Activated CD4-positive, alpha-beta T cell treated with anti-CD3 and anti-CD28 coated beads, Interleukin-2, amount 50 U/mL, for 24 hours (primary cell): ENCODE measurements at places on chromosomes 6 and 20.

DNA sequence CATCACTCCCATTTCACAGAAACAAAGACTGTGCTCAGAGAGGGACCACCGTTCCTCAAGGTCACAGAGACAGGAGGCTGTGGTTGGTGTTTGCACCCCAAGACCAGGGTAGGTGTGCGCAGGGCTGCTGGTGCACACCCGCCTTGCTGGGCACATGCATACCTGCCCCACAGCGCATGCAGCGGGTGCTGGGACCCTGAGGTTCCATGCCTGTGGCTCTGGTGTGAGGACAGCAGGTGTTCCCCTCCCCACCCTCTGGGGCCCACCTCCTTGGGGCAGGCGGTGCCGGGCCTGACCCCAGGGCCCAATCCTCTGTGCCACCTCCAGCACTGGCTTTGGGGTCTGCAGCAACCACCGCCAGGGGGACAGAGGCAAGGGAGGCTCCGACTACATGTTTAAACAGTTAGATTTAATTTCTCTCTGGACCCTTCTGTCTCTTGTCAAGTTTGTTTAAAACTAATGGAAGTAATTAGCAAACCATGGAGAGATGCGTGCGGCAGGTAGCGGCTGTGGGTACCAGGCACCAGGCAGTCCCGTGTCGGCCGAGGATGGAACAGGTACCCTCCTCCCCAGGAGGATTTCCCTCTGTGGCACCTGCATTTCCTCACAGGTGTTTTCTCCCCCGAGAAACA lies 327.8 kb downstream of the TAF4 start:
- no peak for DNase-seq

GRCh38 chr6:107202876-107203468 lies 87.7 kb upstream of the BEND3 start:
- DNase-seq = no peak

DNA sequence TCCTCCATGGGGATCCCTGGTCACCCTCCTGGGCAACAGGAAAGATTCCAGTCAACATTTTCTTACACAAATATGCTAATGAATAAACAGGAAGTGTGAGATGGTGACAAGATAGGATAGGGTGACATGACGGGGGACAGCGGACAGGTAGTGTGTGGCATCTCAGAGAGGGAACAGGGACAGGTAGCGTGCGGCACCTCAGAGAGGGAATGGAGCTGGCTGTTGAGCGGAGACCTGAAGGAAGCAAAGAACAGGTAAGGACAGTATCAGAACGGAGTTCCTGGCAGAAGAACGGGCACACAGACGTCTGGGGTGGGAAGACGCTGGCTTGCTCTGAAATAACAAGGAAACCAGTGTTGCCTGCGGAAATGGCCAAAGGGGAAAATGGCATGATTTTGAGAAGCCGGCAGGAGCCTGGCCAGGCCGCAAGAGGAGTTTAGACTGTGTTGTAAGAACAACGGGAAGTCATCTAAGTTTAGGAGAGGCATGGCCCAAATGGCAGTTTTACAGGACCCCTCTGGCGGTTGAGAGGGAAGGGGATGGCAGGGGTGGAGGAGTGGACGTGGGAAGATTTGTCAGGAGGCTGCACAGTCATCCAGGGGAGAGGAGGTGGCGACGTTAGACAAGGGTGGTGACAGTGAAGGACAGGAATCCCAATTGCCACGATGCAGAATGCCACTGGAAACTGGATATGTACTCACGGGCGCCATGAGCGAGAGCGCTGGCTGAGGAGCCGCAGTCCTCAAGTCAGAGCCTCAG lies 111.6 kb downstream of the JPH2 start:
- DNase-seq = no peak

GRCh38 chr6:129130106-129130505 lies 247.2 kb downstream of the LAMA2 start:
- no peak for DNase-seq

GRCh38 chr20:52349806-52350205 lies 158.2 kb upstream of the ZFP64 start:
- DNase-seq = no peak

DNA sequence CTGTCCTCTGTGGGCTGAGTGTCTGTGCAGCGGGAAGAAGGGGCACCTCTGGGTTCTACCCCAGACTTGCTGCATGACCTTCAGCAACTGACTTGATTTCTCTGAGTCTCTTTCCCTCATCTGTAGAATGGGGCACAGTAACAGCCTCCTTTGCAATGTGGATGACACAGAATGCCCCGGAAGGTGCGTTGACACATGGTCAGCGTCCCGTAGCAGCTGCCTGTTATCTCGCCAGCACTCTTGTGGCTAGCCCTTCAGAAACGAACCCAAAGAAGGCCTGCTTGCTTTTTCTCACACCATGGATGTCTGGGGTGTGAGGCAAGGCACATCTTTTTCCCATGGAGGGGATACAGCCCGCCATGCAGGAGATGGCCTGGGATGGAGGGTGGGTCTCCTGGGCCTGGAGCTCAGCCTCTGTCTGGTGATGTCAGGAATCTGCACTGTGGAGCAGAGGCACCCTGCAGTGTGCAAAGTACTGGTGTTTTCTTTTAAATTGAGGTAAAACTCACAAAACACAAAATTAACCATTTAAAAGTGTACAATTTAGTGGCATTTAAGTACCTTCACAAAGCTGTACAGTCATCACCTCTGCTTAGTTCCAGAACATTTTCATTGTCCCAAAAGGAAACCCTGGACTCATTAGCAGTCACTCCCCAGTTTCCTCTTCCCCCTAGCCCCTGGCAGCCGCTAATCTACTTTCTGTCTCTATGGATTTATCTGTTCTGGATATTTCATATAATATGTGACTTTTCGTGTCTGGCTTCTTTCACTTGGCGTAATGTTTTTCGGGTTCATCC lies 59.8 kb upstream of the FAM83D start:
- DNase-seq = no peak

DNA sequence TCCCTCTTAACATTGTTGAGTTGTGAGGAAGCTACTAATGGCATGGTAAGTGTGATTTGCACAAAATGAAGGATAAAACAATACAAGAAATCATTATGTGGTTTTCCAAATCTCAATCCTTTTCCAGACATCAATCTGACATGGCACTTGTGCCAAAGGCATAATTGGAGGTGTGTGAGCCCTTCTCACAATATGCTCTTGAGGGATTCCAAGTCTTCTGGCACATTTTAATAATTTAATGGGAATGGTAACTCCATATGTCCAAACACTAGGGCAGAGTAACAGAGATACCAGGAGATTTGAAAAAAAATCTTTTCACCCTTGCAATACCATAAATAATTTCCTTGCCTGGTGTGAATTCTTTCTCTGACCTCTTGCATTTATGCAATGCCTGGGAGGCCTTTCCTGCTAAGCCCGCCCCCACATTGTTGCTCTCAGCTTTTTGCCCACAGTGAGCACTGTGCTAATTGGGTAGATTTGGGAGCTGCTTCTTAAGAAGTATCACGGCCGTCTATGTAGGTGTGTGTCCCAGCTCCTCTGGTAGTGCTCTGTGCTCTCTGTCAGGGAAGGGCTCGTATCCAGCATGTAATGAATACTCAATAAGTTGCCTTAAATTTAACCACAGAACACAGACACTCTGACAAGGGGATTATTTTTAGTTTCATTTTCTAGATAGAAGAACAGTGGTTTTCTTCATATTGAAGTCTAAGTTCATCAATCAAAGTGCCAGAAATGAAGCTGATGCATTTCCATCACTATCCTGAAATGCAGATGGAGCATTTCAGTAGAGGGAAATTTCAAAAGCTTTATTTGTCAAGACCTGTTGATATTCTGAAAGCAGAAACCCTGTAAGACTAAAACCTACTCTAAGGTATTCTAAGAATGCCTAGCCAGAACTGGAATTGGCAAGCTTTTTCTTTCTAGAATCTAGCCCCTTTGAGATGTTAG lies 54.4 kb upstream of the CEP85L start:
- no peak for DNase-seq

GRCh38 chr6:64014595-64014994 lies 379.0 kb downstream of the PHF3 start:
- no peak for DNase-seq

DNA sequence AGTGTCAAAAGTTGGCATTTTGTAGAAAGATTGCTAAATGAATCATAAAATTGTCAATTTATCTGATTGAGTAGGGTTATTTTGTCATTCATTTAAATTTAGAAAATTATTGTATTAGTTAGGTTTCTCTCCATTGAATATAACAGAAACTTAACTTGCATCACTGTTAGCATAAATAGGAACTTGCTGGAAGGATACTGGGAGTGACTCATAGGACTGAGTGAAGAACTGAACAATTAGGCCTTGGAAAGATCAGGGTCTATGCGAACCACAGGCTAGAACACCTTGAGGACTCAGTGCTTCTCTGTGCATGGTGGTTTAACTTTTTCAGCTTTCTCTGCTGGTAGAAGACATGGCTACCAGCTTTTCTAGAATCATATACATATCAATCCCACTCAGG lies 67.7 kb upstream of the IFNGR1 start:
- DNase-seq = no peak

DNA sequence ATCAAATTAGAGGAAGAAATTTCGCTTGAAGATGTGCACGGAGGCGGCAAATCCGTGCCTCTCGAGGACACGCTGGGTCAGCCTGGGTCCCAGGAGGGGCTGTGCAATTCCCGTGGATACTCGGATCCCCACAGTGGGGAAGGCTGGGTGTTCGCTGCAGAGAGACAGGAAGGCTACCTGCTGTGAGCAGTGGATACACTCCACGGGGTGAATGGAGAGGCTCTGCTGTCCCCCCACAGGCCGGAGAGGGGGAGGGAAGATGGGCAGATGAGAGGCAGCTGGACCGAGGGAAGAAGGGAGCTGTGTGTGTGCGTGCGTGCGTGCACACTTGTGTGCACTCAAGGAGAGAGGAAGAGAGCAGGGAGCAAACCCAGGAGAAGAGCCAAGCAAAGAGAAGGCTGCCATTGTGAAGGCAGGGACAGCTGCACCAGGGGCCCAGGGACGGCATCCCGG lies 57.3 kb downstream of the SULF2 start:
- no peak for DNase-seq

GRCh38 chr6:119858901-119859300 lies 509.3 kb upstream of the MAN1A1 start:
- no peak for DNase-seq

DNA sequence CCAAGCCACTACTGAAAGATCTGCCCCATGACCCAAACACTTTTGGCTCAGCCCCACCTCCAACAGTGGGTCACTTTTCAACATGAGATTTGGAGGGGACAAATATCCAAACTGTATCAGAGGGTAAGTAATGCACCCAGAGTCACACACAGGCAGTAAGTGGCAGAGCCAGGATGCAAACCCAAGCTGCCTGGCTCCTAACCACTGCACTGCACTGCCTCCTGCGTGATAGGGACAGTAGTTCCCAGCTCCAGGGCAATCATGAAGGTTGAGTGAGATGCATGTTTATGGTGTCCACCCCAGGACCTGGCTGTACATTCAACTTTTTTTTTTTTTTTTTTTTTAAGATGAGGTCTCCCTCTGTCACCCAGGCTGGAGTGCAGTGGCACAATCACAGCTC lies 88.2 kb downstream of the TOX2 start:
- DNase-seq = no peak

GRCh38 chr6:133467231-133467981 lies 226.2 kb downstream of the EYA4 start:
- no peak for DNase-seq

GRCh38 chr6:111520524-111520923 lies 37.5 kb upstream of the REV3L start:
- DNase-seq = no peak

DNA sequence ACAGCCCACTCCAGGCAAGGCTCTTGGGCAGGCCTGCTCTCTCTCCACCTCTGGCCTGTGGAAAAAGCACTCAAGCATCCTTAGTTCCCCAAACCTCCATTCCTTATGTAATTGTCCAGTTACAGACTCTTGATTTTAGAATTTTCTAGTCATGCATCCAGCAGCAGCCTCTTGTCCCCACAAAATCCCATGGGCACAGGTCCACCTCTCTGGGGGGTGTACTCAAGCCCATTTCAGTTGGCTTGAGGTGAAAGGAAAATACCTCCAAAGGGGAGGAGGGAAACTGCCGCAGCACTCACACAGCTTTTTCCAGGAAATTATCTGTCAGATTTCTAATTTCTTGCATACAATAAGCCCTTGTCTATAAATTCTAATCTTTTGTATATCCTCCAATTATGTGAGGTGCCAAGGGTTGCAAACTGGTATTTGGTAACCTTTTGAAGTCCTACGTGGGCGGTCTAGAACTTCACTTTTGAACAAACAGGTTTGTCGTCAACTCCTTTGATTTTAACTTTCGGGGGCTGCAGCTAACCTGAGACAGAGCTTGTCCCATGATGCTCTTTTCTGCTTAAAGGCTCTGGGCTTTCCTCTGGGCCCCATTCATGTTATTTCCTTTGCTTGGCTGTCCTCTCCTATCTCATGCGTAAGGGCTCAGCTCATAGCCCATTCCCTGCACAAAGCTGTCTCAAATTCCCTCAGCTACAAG lies 104.7 kb upstream of the CEP85L start:
- DNase-seq = no peak

DNA sequence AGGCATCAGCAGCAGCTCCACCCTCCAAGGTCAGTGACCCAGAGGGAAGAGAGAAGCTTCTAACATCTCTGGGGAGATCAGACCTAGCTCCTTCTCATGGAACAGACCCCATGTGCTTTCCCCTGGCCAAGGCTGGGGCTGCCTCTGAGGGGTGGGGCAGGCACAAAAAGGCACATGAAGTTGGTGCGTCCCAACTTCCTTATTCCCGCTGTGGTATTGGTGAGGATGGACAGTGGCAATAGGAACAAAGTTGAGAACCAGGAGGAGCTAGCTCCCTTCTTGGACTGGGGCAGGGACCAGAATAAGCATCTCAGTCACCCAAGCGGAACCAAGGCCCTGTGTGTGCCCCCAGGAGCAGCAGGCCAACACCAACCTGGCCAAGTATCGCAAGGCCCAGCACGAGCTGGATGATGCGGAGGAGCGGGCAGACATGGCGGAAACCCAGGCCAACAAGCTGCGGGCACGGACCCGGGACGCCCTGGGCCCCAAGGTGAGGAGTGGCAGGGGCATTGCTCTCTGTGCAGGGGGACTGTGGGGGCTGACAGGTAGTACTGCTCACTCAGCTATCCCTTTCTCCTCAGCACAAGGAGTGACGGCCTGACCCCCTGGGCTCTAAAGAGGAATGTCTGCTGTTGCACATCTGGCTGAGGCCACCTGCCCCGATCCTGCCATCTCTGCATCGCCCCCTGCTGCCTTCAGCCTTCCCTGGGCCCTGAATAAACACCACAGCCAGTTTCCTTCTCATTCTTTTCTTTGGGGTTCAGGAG lies 46.1 kb downstream of the MYH7B start:
- no peak for DNase-seq

GRCh38 chr6:6386010-6386409 lies 65.5 kb upstream of the F13A1 start:
- no peak for DNase-seq

GRCh38 chr20:4151991-4152695 lies 136.8 kb upstream of the RNF24 start:
- no peak for DNase-seq

DNA sequence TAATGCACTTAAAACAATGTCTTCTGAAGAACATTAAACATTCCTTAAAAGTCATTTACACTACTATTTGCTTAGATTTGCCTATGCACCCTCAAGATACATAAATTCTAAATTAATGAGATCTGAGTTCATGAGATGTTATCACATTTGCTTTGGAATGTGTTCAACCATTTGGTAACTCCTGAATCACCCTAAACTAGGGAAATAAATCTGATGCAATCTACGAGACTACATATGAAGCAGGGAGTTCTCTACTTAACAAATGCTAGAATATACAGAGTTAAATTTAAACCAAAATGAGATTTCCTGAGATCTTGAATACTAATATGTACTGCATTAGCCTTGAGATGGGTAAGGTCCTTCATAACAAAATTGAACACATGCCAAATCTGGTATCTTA lies 170.1 kb downstream of the CLIC5 start:
- no peak for DNase-seq

- no peak for DNase-seq
These were observed 34.6 kb downstream of the STK35 start for GRCh38 chr20:2136275-2136674.

GRCh38 chr6:2713473-2714110 lies 37.1 kb downstream of the MYLK4 start:
- no peak for DNase-seq
